Stimulated activated CD4-positive, alpha-beta T cell treated with anti-CD3 and anti-CD28 coated beads, Interleukin-1b, Interleukin-23, amount 100 ng/mL, for 4 hours (primary cell): ENCODE measurements at places on chromosomes 12 and 14.

DNA sequence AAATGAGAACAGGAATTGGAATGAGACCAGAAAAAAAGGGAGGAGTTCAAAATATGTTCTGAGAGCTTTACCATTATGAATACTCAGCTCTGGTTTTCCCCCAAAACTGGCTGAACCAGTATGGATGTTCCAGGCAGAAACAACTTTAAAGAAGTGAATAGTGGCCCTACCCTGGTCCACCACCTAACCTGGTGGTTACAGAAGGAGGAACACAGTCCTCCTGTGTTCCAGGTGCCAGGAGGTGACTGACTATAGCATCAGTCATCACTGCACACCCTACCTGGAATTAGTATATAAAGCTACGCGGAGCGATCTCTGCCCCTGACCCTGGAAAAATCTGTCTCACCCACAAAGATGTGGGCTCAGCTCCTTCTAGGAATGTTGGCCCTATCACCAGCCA, at the start of gene A2ML1:
Gene A2ML1, plus strand, starts transcription at position 324 of the 400 bp plus-strand sequence. Its CDS starts 31 bp downstream, at position 355.
- no peak for DNase-seq

GRCh38 chr12:90630006-90630405, 325.0 kb downstream of the CCER1 start:
- no peak for DNase-seq

- no peak for DNase-seq
Observed at GRCh38 chr12:57476993-57477709, 2.5 kb downstream of the ARHGAP9 start.

GRCh38 chr12:57194253-57194652, 22.3 kb upstream of the NXPH4 start:
- no peak for DNase-seq

GRCh38 chr14:75363130-75363529, 64.7 kb upstream of the JDP2 start:
- no peak for DNase-seq

GRCh38 chr12:119225454-119225853, 46.7 kb downstream of the HSPB8 start:
- no peak for DNase-seq

DNA sequence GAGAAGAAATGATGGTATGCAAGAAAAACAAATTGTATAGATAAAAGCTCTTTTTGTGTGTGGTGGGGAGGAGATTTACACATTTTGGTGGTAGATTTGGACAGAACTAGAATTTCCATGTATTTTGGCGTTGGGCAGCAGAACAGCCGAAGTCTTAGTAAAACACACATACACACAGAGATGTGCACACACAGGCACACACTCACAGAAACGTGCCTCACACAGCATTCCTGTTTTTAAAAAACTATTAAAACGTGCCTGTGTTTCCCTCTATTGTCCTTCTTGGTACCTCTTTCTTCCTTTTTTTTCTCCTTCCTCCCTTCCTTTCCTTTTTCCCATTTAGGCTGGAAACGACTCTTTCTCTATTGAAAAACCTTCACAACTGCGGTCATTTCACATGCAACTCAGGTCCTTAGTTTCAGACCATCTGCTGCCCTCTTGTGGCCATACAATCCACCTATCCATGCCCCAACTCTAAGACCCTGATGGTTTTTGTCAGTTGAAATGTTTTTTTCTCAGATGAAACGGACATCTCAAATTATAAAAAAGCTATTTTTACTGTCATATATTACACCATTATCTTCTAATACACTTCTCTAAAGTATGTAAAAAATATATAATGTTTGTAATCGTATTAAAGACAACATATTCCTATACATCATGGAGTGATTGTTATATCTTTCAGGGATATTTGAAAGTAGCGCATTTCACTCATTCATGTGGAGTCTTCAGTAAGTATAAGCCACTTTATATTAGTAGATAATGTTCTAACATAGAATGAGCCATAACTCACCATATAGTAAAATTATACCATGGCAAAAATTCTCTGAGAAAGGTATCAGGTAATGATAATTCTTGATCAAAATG, 386.7 kb upstream of the NOVA1 start:
- DNase-seq = no peak

GRCh38 chr12:42552822-42553221, 36.7 kb downstream of the PRICKLE1 start:
- DNase-seq = no peak

DNA sequence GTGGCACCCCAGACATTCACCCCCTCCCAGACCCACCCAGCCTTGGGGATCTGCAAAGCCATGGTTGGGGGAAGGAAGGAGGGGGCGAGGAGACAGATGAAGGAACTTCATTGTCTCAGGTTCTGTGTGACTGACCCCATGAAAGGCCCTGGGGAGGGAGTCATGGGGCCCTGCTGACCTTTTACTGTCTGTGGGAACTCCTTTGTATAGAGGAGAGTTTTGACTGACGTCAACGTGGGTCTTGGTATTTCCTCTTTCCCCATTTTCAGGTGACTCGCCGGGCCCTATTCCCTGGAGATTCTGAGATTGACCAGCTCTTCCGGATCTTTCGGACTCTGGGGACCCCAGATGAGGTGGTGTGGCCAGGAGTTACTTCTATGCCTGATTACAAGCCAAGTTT, 3.1 kb upstream of the RAB5B start:
- DNase-seq = no peak

GRCh38 chr12:57781244-57781643, 1.3 kb upstream of the TSFM start:
- DNase-seq = no peak

DNA sequence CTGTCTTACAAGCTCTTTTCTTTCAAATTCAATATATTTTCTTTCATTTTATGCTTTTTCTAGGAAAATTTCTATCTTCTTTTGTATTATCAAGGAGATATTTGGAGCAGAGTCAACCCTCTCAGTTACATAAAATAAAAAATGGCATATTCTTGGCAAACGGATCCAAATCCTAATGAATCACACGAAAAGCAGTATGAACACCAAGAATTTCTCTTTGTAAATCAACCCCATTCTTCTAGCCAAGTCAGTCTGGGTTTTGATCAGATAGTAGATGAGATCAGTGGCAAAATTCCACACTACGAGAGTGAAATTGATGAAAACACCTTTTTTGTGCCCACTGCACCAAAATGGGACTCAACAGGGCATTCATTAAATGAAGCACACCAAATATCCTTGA, 20.6 kb downstream of the PIK3C2G start:
- no peak for DNase-seq

DNA sequence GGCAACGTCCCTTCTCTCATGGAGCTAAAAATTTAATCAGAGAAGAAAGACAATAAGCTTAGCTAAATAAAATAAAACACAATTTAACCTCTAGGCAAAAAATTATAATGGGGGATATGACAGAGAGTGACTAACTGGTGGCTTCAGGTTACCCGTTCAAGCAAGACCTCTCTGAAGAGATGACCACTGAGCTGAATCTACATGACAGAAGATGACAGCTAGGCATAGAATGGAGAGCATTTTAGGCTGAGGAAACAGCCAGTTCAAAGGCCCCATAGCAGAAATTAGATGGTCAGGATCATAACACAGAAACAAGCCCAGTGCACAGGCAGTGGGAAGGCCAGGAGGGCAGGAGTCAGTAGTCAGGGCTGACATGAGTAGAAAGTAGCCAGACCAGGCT, 1094.3 kb downstream of the VRK1 start:
- DNase-seq = no peak

DNA sequence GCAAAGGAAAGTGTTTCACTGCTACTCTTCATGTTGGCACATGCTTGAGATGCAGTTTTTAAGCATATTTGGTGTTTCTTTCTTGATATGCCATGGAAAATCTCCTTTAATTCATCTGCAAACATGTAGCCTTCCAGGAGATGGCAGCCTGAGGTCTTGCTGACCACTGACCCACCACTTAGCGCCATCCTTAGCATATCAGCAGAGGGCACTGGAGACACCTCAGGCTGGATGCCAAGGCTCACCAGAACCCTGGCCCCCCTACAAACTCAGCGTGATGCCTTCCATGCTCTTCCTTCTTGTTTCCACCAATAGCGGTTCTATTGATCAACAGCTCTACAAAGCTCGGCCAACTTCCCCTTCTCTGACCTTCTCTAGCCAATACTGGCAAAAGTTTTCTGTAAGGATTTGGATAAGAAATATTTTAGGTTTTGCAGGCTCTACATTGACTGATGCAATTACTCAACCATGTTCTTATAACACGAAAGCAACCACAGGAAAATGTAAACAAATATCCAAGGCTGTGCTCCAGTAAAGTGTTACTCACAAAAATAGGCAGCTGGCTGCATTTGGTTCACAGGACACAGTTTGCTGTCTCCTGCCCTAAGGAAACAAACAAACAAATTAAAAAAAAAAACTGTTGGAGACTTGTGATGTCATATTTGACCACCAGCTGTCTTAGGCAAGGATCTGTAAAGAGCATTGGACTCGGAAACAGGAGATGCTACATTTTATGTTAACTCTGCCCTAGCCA, 209.7 kb downstream of the SLC15A4 start:
- DNase-seq = no peak

DNA sequence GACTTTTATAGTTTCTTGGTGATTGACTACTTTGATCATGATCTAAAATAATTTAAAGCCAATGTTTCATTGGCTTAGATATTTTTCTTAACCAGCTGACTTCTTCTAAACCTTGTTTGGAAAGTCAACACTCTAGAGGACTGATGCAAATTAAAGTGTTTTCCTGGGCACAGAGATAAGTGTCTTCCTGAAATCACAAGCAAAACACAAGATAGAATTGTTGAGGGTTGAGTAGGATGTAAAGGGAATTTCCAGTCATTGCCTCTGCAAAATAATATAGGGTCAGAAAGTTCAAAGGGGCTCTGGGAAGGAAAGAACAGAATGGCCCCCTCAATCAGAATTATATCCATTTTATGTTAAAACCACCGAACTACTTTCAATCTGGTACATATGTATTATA, 156.3 kb upstream of the LRIG3 start:
- DNase-seq = no peak

DNA sequence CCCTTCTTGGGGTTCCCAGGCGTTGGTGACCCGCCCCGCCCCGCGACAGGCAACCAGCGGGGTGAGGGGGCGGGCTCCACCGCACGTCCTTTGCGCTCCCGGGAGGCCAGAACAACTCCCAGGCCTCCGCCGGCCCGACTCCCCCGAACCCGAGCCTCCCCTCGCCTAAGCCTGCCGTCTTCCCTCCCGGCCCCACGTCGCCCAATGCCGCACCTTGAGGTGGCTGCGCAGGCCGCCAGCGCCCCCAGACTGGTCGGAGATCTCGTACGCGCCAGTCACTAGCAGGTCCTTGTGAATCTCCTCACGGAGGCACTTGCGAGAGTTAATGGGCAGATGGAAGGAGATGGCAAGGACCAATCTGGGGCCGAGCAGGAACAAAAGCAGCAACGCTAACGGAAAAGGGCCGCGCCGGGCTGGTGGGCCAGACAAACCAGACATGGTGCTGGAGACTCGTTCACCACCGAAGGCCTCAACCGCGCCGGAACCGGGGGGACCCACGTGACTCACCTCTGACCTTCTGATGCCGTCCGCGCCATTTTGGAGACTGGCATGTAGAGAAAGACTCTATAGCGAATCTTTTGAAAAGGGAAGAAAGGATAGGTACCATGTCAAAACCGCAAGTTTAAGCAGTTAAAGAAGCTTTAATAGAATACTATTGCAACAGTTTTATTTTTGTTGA, at the start of gene TMED10:
Gene TMED10, minus strand, starts transcription at position 471 of the 679 bp plus-strand sequence. Its CDS starts 33 bp downstream, at position 438.
- DNase-seq = peak; percentile 85

DNA sequence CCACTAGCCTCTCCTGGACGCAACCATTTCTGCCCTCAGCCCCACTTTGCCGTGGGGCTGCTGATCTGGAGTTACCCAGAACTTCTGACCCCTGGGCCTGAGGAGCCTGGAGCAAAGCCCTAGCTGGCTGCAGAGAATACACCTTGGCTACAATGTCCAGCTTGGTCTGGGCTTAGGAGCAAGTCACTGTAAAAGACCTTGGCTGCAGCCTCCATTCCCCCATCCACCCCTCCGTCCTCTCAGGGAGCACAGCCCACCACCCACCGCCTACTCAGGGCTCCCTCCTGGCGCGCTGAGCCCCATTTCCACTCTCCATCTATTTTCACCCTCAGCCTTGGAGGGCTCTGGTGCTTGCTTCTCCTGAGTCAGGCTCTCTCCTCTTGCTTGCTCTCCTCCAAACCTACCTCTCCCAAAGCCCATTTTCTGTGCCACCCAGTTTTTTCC, 42.9 kb downstream of the ERH start:
- DNase-seq = no peak

GRCh38 chr12:117829108-117829507, 139.7 kb downstream of the KSR2 start:
- DNase-seq = no peak

- no peak for DNase-seq
Observed at GRCh38 chr14:23444314-23444713, 8.9 kb upstream of the MYH7 start.

DNA sequence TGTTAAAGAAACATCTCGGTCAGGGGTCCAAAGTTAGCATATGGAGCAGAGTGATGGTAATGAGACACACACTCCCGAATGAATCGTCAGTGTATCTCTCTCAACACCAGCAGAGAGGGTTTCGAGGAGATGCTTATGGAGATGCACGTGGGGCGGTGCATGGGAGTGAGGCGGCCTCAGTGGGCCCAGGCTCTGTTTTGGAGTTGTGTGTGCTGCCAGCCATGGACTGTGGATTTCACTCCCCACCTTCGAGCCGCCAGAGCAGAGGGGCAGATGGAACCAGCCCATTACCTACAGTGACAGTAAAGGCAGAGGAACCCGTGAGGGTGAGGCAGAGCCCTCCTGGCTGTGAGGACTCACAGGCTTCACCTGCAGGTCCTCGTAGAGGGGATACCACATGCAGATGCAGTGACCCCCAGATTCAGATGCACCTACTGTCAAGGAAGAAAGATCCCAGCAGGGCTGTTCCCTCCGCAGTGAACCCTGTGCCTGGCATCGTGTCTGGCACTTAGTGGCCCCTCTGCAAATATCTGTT, 68.2 kb downstream of the WDR20 start:
- no peak for DNase-seq

- DNase-seq = no peak
Observed at GRCh38 chr12:127178052-127178451, 1088.9 kb upstream of the TMEM132C start.

- DNase-seq = no peak
Observed at GRCh38 chr14:73712540-73713180, 1.5 kb downstream of the PNMA1 start.

- DNase-seq = no peak
Observed at GRCh38 chr14:103887557-103888115, 40.3 kb upstream of the PPP1R13B start.

DNA sequence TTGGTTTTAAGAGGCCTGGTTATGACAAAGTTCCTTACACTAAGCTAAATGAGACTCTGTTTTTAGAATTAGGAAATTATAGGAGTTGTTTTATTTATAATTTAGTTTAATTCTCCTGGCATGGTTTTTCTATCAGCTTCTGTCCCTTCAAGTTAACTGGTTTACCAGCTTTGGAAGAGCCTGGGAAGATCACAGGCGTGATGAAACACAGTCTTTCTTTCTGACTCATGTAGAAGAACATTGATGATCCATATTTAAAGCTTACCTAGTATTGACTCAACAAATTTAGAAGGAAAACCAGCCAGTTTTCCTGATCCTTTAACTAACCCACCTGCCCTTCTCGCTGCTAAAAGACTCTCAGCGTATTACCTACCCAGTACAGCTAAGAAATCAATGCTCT, 155.2 kb downstream of the TGFB3 start:
- DNase-seq = no peak

- no peak for DNase-seq
Observed at GRCh38 chr14:95614349-95614748, 71.9 kb upstream of the TCL1B start.
